ENCODE measurements at places on chromosomes 5 and 9. TPM values are rescaled to one million over a fixed set of nuclear protein-coding genes. Genes with fewer than 3 reads are reported as not detected.

Gene TJP2
- 7.2 TPM for total RNA-seq

- H3K36me3 ChIP-seq: no peaks in the 10 kb centered on the region
- no peak overlapping the region for H3K27ac ChIP-seq
- DNase-seq: no peak
These were observed 292.7 kb upstream of the SMARCA2 start for GRCh38 chr9:1722404-1722803.

DNA sequence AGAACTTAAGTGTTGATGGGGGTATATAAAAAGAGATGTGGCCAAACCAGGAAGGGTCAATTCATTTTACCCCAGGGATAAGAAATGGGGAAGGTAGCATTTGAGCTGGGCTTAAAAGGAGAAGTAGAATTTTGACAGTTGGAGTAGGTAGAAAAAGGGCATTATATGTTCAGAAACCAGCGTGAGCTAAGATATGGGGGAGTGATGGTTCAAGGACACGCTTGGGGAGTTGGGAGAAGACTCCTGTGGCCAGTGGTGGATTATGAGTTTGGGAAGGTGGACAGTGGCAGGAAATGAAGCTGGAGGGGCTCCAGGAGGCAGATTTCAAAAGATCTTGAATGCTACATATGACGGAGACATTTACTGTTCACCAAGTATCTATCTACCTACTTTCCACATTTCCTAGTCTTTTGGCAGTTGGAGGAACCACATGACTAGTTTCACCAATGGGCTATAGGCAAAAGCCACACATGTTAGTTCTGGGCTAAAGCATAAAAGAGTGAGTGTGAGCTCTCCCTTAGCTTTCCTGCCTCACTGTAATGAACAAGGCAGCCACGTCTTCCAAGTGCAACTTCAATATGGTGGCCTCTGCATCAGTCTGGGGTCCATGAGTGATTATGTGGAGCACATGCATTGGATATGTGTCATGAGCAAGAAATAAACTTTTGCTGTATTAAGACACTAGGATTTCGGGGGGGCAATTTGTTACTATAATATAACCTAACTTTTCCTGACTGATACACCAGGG is 15.7 kb upstream of the GSN start:
- no peak overlapping the region for H3K4me3 ChIP-seq
- H3K27ac ChIP-seq: no peak overlapping the region
- no peaks in the 10 kb centered on the region for H3K27me3 ChIP-seq
- no peaks in the 10 kb centered on the region for H3K4me1 ChIP-seq

GRCh38 chr9:121748727-121749423 is 97.4 kb downstream of the DAB2IP start:
- no peaks in the 10 kb centered on the region for H3K36me3 ChIP-seq
- H3K4me3 ChIP-seq: no peak overlapping the region
- DNase-seq: no peak
- H3K4me1 ChIP-seq: no peaks in the 10 kb centered on the region
- H3K27me3 ChIP-seq: no peaks in the 10 kb centered on the region

DNA sequence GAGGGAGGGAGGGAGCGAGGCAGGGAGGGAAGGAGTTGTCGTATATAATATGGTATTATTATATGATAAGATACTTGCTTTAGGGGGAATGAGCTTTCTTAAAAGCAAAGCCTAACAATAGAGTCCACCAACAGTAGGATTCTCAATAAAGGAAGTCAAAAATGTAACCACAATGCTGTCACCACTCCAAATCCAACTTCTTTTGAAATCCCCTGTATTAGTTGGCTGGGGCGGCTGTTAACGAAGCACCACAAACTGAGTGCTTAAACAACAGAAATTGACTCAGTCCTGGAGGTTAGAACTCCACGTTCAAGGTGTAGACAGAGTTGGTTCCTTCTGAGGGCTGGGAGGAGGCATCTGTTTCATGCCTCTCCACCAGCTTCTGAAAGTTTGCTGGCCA is 23.1 kb downstream of the GAS1 start:
- no peak for DNase-seq
- no peak overlapping the region for H3K4me3 ChIP-seq
- H3K27ac ChIP-seq: no peak overlapping the region
- no peaks in the 10 kb centered on the region for H3K36me3 ChIP-seq
- H3K27me3 ChIP-seq: no peaks in the 10 kb centered on the region

Data from A673 (cell line).